ENCODE measurements at places on chromosomes 11 and 22.
A peak's percentile ranks its signal among the peaks of the same experiment; 100 is the strongest.

- no peak for DNase-seq
Observed at GRCh38 chr11:28836285-28837081, 728.3 kb downstream of the METTL15 start.

DNA sequence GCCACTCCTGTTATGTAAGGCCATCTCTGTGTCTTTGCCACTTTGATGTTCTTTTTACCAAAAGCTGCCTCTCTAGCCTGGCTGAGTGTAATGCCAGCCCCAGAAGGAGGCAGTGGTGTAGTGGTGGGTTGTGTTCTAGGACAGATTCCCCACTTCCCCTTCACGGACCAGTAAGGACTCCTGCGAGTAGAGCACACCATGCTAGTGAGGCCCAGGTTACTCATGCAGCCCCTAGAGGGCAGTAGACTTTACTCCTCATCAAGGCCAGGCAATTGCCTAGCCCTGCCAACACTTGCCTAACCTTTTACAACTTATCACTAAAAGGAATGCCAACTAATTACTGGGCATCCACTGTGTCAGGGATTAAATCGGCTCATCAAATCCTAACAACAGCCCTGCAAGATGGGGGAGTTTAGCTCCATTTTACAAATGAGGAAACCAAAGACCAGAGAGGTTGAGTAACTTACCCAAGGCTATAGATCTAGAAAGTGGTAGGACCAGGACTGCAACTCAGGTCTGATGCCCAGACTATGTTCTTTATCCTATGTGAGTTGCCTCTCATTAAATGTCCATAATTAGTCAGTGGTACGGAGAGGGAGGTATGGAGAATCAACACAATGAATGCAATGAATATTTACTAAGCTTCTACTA, 75.3 kb downstream of the APIP start:
- peak; percentile 2 for DNase-seq

DNA sequence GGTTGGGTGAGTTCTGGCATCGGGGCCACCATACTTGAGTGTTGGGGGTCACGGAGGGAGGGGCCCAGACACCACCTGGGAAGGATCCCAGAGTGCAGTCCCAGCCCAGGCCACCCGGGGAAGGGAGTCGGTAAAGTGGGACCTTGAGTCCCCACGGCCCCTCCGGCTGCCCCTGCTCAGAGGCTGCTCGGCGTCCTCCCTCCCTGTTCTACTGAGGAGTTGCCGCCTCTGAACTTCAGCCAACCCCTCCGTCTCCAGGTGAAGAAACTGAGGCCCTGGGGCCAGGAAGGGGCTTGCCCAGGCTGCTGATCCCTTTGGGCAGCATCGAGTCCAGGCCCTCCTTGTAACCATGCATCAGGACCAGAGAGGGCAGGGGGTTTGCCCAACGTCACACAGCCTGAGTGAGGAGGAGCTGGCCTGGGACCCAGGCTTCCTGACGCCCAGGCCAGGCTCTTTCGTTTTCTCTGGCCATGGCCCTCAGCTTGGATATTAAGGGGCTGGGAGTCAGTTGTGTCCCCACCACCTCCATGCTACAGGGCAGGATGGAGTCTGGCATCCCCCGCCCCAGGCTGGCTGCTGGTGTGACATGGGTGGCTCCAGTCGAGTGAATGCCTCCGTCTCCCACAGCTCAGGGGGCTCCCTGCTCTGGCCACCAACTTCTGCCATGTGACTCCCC, 1.3 kb downstream of the PARVG start:
- DNase-seq = peak; percentile 26

GRCh38 chr22:43066844-43067385, 22.3 kb downstream of the TTLL1 start:
- DNase-seq = no peak

GRCh38 chr11:57073128-57073527, 84.4 kb downstream of the OR5AK2 start:
- DNase-seq = no peak

Measured in NK-92 treated with Interleukin-12 subunit alpha and Interleukin-12 subunit beta, amount 100 ng/mL, for 24 hours (cell line).